ENCODE measurements at places on chromosomes 1 and 21. TPM values are rescaled to one million over a fixed set of nuclear protein-coding genes. Genes with fewer than 3 reads are reported as not detected.

- DNase-seq, result no peak
- no peaks in the 10 kb centered on the region for H3K27me3 ChIP-seq
Observed at GRCh38 chr21:43634618-43635017, 24.7 kb downstream of the HSF2BP start.

DNA sequence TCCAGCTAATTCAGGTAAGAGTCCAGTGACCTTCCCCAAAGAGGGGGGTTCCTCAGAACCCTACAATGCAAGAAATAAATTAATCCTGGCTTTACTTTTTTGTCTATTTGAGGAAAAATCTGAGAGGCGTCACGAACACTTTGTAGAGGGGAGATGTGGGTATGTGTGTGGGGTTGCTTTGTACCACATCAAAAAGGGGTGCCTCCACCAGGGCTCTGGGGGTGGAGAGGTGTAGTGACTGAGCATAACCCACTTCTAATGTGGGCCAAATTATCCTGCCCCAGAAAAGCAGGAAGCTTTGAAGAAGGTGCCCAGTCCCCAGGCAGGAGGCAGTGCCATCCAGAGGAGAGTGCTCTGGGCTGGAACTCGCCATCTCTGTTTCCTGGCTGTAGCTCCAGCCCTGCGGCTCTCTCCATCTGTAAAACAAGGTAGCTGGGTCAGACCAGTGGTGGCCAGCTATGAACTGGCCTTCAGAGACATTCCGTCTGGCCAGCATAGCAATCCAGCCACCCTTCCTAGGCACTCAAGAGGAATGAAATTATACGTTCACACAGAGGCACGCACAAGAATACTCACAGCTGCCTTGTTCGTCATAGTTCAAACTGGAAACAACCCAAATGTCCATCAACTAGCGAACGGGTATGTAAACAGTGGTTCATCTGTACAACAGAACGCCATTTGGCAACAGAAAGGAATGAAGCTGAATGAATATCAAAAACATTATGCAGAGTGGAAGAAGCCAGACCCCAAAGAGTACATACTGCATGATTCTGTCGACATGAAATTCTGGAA lies 45.4 kb upstream of the TNFRSF1B start:
- no peaks in the 10 kb centered on the region for H3K36me3 ChIP-seq
- DNase-seq, result no peak
- H3K4me1 ChIP-seq, result peaks cover 9% of the 10 kb centered on the region
- H3K4me3 ChIP-seq, result no peak overlapping the region
- no peaks in the 10 kb centered on the region for H3K27me3 ChIP-seq

DNA sequence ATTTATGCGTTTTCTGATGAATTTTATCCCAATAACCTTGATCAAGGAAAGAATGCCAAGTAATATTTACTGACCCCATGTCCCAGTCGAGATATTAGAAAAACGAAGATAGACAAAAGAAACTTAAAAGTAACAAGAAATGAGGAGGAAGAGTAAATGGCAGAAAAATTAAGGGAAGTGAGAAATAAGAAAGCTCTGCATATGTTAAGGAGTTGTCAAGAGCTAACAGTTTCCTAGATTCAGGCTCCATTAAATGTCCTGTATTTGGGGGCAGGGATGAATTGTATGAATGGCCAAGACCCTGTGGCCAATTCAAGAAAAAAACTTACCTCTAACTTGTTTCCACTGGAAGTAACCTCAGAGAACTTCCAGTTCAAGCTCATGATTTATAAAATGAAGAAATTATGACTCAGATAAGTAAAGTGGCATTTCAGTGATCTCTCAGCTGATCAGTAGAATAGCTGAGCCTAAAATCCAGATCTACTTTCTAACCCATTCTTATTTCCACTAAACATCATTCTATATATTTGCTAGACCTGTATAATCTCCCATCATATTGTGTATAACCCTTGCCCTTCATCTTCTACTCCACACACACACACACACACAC lies 73.2 kb downstream of the ZC3H11B start:
- no peak overlapping the region for H3K27ac ChIP-seq
- no peak overlapping the region for H3K4me3 ChIP-seq
- no peaks in the 10 kb centered on the region for H3K36me3 ChIP-seq
- no peaks in the 10 kb centered on the region for H3K27me3 ChIP-seq

DNA sequence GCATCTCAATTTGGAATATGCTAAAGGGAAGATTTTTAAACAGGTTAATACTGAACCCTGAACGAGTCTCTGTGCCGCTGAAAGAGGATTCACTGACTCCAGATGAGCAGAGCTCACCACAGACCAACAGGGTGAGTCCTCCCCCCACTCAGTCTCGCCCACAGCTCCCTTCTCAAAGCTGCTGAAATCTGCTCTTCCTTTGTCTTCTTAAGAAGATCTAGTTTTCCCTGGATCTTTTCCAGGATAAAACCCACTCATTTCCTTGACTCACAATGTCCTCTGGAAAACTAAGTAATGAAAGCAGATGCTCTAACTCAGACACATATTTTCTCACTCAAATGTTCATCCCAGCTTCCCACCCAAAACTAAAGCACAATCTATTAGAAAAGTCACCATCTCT lies 447.0 kb upstream of the PKN2 start:
- H3K27ac ChIP-seq, result no peak overlapping the region
- no peak for DNase-seq
- no peak overlapping the region for H3K4me3 ChIP-seq
- H3K4me1 ChIP-seq, result no peaks in the 10 kb centered on the region
- no peaks in the 10 kb centered on the region for H3K27me3 ChIP-seq
- H3K36me3 ChIP-seq, result no peaks in the 10 kb centered on the region

GRCh38 chr1:118395430-118395991 lies 210.5 kb upstream of the SPAG17 start:
- DNase-seq, result no peak
- no peaks in the 10 kb centered on the region for H3K36me3 ChIP-seq
- H3K4me3 ChIP-seq, result no peak overlapping the region

- peak; percentile 11 for DNase-seq
- H3K36me3 ChIP-seq, result no peaks in the 10 kb centered on the region
- H3K4me3 ChIP-seq, result no peak overlapping the region
- no peaks in the 10 kb centered on the region for H3K4me1 ChIP-seq
Observed at GRCh38 chr1:69700770-69701169, 133.0 kb downstream of the LRRC7 start.

DNA sequence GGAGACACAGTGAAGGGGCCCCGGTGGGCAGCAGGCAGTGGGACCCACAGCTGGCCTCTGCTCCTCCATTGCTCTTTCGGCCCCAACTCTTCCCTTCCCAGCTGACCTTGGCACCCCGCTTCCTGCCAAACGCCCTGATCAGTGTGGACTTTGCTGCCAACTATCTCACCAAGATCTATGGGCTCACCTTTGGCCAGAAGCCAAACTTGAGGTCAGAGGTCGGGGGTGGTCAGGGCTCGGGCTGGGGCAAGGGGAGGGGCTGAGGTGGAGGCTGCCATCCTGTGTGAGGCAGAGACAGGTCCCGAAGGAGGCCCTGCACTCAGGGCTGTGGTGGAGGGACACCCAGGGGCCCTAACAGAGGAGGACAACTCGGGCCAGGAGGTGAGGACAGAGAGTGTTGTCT lies 13.7 kb downstream of the PODN start:
- no peaks in the 10 kb centered on the region for H3K4me1 ChIP-seq
- H3K4me3 ChIP-seq, result no peak overlapping the region
- no peak for DNase-seq
- no peaks in the 10 kb centered on the region for H3K36me3 ChIP-seq
- H3K27ac ChIP-seq, result no peak overlapping the region

- no peaks in the 10 kb centered on the region for H3K36me3 ChIP-seq
- H3K27ac ChIP-seq, result no peak overlapping the region
- DNase-seq, result no peak
- peaks cover 3% of the 10 kb centered on the region for H3K4me1 ChIP-seq
- H3K4me3 ChIP-seq, result no peak overlapping the region
Observed at GRCh38 chr1:89980605-89981004, 14.3 kb upstream of the ZNF326 start.

- no peak overlapping the region for H3K27ac ChIP-seq
- H3K36me3 ChIP-seq, result no peaks in the 10 kb centered on the region
- no peak for DNase-seq
- no peaks in the 10 kb centered on the region for H3K4me1 ChIP-seq
- no peak overlapping the region for H3K4me3 ChIP-seq
Observed at GRCh38 chr1:102691592-102692090, 416.7 kb downstream of the COL11A1 start.

- H3K4me1 ChIP-seq, result peaks cover 25% of the 10 kb centered on the region
- H3K36me3 ChIP-seq, result no peaks in the 10 kb centered on the region
- H3K27ac ChIP-seq, result no peak overlapping the region
- no peak for DNase-seq
Observed at GRCh38 chr1:27149084-27149761, 5.7 kb downstream of the SLC9A1 start.

GRCh38 chr1:242784084-242784483 lies 259.6 kb upstream of the PLD5 start:
- no peaks in the 10 kb centered on the region for H3K36me3 ChIP-seq
- no peaks in the 10 kb centered on the region for H3K4me1 ChIP-seq
- H3K27me3 ChIP-seq, result no peaks in the 10 kb centered on the region
- no peak for DNase-seq
- H3K27ac ChIP-seq, result no peak overlapping the region
- no peak overlapping the region for H3K4me3 ChIP-seq

DNA sequence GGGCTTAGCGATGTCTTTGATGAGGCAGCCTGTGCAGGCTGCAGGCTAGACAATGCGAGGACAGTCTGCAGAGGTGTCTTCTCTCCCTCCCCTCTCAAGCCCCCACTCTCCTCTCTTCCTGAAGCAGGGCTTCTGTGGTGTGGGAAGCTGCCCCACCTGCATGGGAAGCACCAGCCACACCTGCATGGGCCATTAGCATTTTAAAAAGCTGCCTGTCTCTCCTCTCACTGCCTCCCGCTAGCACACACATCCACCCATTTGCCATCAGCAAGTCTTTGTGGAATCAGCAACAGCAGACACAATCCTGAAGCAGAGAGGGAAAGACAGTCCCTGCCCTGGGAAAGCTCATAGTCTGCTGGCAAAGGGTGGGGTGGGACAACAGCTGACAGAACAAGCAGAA lies 53.1 kb downstream of the NAV1 start:
- H3K4me3 ChIP-seq, result no peak overlapping the region
- H3K27ac ChIP-seq, result no peak overlapping the region
- peaks cover 23% of the 10 kb centered on the region for H3K4me1 ChIP-seq
- H3K27me3 ChIP-seq, result no peaks in the 10 kb centered on the region

DNA sequence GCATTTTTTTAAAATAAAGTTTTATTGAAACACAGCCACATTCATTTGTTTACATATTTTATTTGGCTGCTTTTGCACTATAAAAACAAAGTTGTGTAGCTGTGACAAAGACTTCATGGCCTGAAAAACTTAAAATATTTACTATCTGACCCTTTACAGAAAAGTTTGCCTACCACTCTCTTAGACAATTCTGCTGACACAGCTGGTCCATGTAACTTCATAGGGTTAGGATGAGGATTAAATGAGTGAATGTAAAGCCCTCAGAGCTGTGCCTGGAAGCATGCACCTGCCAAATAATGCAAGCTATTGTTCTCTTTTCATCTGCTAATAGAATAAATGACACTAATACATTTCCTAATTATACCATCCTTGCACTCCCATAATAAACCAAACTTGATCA lies 67.7 kb downstream of the FCRL5 start:
- no peaks in the 10 kb centered on the region for H3K36me3 ChIP-seq
- H3K27me3 ChIP-seq, result no peaks in the 10 kb centered on the region
- no peak overlapping the region for H3K27ac ChIP-seq
- H3K4me3 ChIP-seq, result no peak overlapping the region

DNA sequence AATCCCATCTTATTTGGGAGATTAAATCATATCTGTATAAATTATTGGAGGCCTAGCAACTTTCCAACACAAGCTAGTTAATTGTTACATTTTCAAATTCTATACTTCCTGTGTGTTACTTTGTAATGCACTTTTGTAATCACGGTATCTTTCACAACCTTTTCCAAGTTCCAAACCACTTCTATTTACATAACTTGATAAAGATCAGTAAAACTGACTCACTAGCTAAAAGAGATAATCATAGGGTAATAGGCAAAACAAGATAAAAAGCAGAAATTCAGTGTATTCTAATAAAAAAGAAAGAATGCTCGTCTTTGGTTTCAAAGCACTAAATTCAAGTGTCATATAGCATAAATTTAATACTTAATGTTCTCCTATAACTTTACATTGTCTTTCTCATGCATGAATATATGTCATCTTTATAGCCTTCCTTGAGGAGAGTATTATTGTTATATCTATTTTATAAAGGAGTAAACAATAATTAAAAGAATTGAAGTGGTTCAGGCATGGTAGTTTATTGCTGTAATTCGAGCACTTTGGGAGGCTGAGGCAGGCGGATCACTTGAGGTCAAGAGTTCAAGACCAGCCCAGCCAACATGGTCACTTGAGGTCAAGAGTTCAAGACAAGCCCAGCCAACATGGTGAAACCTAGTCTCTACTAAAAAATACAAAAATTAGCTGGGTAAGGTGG lies 66.4 kb downstream of the RGS13 start:
- H3K36me3 ChIP-seq, result no peaks in the 10 kb centered on the region
- no peaks in the 10 kb centered on the region for H3K27me3 ChIP-seq
- peak; percentile 52 for DNase-seq
- H3K4me3 ChIP-seq, result no peak overlapping the region

DNA sequence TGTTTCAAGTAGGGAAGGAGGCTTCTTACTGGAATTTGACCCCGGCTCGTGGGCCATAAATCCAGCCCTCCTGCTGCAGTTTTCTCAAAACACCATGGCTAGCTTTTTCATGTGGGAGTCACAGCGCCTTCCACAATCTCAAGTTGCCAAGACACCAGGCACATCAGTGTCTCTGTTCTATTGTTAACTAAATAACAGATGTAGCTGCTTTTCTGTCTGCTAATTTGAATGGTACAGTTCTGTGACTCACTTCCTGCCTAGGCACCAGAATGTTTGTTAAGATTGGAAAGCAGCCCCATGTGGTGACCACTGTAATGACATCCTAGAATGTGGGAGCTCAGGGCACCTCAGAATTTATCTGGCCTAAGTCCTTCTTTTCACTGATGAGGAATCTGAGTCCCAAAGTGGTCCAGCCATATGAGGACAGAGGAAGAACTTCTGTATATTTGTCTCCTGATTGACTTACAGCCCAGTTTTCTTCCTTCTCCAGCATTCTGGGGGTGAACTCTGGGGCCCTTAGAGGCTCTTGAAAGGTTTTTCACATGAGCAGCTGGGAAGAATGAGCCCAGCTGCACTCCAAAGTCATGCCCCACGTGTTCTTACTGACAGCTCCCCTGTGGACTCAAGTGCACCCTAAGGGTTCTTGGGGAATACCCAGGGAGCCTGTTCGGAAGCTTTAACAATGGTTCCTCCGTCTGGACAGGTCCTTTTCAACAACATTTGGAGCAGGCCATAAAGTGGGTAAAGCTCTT lies 27.5 kb downstream of the TRIM45 start:
- peaks cover 35% of the 10 kb centered on the region for H3K4me1 ChIP-seq
- no peaks in the 10 kb centered on the region for H3K27me3 ChIP-seq
- peak; percentile 90 for DNase-seq
- peak overlapping the region; percentile 99 for H3K27ac ChIP-seq
- no peak overlapping the region for H3K4me3 ChIP-seq
- H3K36me3 ChIP-seq, result peaks cover 13% of the 10 kb centered on the region

GRCh38 chr21:42108554-42109340 lies 37.6 kb downstream of the UMODL1 start:
- H3K36me3 ChIP-seq, result no peaks in the 10 kb centered on the region
- no peak overlapping the region for H3K27ac ChIP-seq

The FNDC5 gene
- total RNA-seq, result not detected

The CYP4X1 gene
- total RNA-seq, result 3.7 TPM

The KRTAP19-4 gene
- total RNA-seq, result not detected

The VASH2 gene
- 1.4 TPM for total RNA-seq

The PRRX1 gene
- not detected for total RNA-seq

The OBSCN gene
- total RNA-seq, result 1.5 TPM

Measured in endothelial cell of umbilical vein (primary cell).